B cell (primary cell): ENCODE measurements at places on chromosomes 2 and 18.

DNA sequence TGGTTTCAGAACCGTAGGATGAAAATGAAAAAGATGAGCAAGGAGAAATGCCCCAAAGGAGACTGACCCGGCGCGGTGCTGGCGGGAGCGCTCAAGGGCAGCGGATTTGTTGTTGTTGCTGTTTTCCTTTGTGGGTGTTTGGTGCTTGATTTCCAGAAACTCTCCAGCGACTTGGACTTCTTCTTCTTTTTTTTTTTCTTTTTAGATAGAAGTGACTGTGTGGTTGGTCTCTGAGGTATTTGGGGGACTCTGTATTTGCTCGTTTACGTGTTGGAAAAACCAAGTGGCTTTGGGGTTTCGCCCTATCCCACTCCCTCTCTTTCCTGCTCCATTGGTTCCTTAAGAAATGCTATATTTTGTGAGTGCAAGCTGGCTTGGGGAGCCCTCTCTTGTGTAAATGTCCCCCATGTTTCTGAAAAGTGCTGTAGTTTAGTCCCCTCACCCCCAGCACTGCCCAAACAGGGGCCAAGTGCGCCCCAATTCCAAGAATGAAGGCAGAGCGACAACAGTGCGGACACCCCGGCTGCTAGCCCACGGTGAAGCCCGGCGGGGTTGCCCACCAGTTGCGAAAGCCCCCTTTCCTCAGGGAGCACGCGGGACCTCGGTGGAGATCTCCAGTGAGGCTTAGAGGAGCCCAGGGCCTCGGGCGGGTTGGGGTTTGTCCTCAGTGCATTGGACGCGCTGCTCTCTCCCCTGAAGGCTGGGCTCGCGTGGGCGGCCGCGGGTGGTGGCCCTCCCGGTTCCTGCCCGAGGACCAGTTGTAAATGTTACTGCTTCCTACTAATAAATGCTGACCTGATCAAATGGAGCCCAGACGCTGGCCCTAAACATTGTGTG, 1.8 kb downstream of the HOXD9 start:
- DNase-seq = no peak
- H3K36me3 ChIP-seq = no peaks in the 10 kb centered on the region
- H3K27me3 ChIP-seq = peaks cover 93% of the 10 kb centered on the region

DNA sequence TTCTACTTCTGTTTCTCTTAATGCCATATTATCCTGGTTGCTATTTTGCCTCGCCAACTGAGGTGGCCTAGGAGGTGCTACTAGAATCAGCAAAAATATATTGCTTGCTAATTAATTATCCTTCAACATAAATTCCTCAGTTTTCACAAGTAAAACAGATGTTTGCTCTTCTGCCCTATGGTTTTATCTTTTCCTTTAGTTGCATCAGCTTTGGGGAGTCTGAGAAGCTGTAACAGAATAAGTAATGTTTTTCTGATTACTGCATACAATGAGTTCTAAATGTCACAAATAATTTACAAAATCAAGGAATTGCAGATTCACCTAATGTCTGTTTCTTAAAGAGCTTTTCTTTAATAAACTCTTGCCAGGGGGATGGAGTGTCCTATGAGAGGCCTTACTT, 36.7 kb downstream of the GULP1 start:
- DNase-seq = no peak
- H3K4me3 ChIP-seq = no peak overlapping the region
- H3K36me3 ChIP-seq = no peaks in the 10 kb centered on the region
- H3K27me3 ChIP-seq = no peaks in the 10 kb centered on the region

DNA sequence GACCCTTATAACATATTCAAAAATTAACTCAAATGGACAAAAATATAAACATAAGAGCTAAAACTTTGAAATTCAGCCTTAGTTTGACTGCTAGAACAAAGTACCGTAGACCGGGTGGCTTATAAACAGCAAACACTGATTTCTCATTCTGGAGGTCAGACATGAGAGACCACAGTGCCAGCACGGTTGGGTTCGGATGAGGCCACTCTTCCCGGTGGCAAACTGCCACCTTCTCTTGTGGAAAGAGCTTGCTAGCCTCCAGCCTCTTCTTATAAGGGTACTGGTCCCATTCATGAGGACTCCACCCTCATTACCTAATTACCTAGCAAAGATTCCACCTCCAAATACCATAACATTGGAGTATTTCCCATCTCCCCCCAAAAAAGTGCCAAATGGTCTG, 91.3 kb downstream of the FAM210A start:
- H3K4me3 ChIP-seq = no peak overlapping the region
- no peak overlapping the region for H3K27ac ChIP-seq
- peaks cover 2% of the 10 kb centered on the region for H3K4me1 ChIP-seq
- no peak for DNase-seq
- no peaks in the 10 kb centered on the region for H3K27me3 ChIP-seq
- peaks cover 4% of the 10 kb centered on the region for H3K36me3 ChIP-seq

DNA sequence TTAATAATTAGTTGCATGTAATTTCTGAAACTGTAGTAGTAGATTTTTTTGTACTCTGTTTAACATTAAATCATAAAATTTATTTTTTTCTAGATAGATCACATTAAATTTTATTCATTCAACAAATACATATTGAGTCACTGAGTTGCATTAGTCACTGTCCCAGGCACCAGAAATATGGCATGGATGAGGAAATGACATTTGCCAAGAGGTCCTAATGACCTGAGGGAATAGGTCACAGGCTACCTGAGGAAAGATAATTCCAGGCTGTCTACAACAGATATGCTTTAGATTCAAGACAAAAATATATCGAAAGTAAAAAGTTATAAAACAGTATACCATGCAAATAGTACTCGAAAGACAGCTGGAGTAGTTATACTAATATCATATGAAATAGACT, 852.4 kb upstream of the ACVR2A start:
- no peaks in the 10 kb centered on the region for H3K4me1 ChIP-seq
- no peak overlapping the region for H3K27ac ChIP-seq
- H3K36me3 ChIP-seq = no peaks in the 10 kb centered on the region
- H3K27me3 ChIP-seq = no peaks in the 10 kb centered on the region
- no peak overlapping the region for H3K4me3 ChIP-seq

- H3K4me1 ChIP-seq = no peaks in the 10 kb centered on the region
- H3K36me3 ChIP-seq = peaks cover 24% of the 10 kb centered on the region
- no peak overlapping the region for H3K27ac ChIP-seq
- DNase-seq = no peak
- no peak overlapping the region for H3K4me3 ChIP-seq
- no peaks in the 10 kb centered on the region for H3K27me3 ChIP-seq
Measured at GRCh38 chr2:71379086-71379485, 47.5 kb downstream of the ZNF638 start.

- no peaks in the 10 kb centered on the region for H3K36me3 ChIP-seq
- no peak overlapping the region for H3K27ac ChIP-seq
- no peak overlapping the region for H3K4me3 ChIP-seq
- no peaks in the 10 kb centered on the region for H3K4me1 ChIP-seq
Measured at GRCh38 chr2:146081459-146081858, 1561.5 kb upstream of the ZEB2 start.

DNA sequence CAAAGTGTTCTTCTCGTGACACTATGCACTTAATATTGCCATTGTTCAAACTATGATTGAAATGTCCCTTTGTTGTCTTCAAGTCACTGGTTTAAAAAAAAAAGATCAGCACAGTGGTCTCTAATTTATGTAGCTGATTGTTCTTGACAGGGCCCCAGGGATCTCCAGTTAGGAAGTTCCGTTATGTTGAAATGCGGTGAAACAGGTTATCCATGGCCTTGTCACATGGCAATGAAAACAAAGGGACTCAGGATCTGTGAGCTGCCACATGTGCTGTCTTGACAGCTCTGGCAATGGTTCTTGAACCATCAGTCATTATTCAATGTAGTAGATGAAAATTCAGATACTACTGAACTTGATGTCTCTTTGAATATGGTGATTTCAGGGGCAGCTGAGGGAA, 147.4 kb downstream of the SETBP1 start:
- H3K4me3 ChIP-seq = no peak overlapping the region
- H3K27me3 ChIP-seq = no peaks in the 10 kb centered on the region
- H3K4me1 ChIP-seq = peaks cover 29% of the 10 kb centered on the region

DNA sequence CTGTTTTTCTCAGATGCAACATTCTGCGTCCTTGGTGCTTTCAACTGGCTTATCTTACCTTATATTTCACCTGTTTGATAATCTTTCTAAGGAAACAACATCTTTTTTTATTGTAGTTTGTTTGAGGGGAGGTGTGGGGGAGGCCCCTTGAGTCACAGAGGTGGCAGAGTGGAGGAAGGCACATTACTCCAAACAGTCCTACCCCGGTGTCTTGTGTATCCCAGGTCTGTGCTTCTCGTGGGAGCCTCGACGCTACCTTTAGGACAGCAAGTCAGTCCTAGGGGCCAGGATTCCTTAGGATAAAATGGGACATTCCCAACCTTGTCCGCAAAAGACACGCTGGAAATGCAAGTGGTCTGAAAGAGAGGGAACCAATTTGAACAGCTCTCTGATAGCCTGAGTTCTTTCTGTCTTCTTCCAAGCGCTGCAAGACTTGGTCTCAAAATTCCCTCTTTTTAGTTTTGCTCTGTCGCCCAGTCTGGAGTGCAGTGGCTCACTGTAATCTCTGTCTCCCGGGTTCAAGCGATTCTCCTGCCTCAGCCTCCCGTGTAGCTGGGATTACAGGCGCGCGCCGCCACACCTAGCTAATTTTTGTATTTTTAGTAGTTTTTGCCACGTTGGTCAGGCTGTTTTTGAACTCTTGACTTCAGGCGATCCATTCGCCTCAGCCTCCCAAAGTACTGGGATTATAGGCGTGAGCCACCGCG, 4.0 kb downstream of the GATA6 start:
- no peak overlapping the region for H3K4me3 ChIP-seq
- no peak for DNase-seq
- peaks cover 20% of the 10 kb centered on the region for H3K27me3 ChIP-seq
- H3K27ac ChIP-seq = no peak overlapping the region
- H3K4me1 ChIP-seq = peaks cover 16% of the 10 kb centered on the region
